ENCODE measurements at places on chromosomes 1 and 21. TPM values are rescaled to one million over a fixed set of nuclear protein-coding genes. Genes with fewer than 3 reads are reported as not detected.
A peak's percentile ranks its signal among the peaks of the same experiment; 100 is the strongest.

DNA sequence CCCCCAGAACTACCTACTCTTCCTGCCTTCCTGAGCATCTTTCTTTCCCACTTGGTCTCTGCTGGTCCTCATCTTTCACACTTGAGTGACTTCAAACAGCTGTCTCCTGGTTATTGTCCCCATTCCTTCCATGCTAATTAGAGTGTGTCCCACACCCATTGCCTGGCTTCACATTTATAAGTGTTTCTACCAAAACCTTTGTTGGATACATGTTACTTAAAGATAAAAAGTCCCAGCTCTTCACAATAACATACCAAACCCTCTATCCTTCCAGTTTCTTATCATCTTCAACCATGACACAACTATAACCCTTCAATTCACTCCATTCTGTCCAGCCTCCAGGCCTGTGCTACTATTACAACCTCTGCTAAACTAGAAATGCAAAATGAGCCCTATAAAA lies 41.0 kb downstream of the VCAM1 start:
- no peak for DNase-seq

- DNase-seq = no peak
These were observed 684 bp downstream of the IFI16 start for GRCh38 chr1:159010391-159010790.

DNA sequence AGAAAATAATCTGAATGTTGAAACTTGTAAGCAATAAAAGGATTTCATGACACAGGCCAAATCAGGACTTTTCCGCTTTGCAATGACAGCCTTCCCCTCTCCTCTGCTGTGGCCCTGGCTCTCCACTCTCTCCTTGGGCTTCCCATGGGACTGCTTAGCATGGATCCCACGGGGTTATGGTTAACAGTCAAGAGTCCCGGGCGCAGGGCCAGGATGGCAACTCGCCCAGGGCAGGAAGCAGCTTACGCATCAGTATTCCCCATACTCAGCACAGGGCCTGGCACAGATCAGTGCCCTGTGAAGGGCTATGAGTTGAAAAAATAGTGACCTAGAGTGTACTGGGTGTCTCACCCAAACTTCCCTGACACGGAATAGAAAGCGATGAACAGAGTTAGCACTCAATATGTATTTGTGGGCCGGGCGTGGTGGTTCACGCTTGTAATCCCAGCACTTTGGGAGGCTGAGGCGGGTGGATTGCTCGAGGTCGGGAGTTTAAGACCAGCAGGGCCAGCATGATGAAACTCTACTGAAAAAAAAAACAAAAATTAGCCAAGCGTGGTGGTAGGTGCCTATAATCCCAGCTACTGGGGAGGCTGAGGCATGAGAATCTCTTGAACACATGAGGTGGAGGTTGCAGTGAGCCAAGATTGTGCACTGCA lies 29.1 kb upstream of the GRHL3 start:
- peak; percentile 84 for DNase-seq

DNA sequence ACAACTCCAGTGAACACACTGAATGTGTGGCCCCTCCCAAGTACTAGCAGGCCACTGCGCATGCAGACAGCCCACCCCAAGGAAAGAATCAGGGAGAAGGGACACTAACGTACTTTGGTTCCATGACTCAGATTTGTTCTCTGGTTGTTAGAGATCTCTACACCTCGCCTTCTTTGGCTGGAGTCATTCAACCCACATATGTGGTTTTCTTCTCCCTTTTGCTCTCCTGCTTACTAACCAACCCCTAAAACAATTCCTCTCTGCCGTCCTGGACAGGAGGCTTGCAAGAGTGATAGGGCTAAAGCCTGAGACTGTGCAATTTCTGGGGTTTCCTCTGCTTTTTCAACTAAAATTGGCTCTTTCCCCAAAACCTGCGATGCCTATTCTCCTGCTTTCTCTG lies 5.7 kb upstream of the CD48 start:
- DNase-seq = no peak

DNA sequence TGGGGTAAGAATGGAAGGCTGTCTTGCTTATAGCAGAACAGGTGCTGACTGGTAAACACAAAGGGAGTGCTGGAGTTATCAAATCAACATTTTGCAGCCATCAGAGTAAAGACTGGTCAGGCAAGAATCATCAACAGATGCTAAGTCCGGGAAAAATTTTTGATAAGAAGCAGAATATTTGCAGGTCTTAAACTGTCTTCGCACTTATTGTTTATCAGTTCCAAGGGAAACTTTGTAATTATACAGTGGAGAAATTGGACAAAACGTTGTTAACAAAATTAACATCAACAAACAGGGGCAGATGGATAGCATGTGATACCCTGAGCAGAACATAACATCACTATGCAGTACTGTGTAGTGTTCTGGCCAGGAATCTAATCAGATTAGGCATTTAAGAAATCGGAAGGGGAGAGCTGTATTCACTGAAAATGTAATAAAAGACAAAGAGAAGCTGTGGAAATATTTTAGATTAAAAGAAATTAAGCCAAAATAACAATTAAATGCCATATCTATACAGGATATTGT lies 127.1 kb downstream of the DAB1 start:
- no peak for DNase-seq

GRCh38 chr1:184156521-184157393 lies 105.2 kb downstream of the TSEN15 start:
- no peak for DNase-seq

- no peak for DNase-seq
These were observed 11.2 kb upstream of the FGGY start for GRCh38 chr1:59285691-59286090.

The MAP1LC3C gene
- not detected for total RNA-seq

GRCh38 chr1:1237874-1238701 lies 6.1 kb downstream of the B3GALT6 start:
- peak; percentile 16 for DNase-seq

DNA sequence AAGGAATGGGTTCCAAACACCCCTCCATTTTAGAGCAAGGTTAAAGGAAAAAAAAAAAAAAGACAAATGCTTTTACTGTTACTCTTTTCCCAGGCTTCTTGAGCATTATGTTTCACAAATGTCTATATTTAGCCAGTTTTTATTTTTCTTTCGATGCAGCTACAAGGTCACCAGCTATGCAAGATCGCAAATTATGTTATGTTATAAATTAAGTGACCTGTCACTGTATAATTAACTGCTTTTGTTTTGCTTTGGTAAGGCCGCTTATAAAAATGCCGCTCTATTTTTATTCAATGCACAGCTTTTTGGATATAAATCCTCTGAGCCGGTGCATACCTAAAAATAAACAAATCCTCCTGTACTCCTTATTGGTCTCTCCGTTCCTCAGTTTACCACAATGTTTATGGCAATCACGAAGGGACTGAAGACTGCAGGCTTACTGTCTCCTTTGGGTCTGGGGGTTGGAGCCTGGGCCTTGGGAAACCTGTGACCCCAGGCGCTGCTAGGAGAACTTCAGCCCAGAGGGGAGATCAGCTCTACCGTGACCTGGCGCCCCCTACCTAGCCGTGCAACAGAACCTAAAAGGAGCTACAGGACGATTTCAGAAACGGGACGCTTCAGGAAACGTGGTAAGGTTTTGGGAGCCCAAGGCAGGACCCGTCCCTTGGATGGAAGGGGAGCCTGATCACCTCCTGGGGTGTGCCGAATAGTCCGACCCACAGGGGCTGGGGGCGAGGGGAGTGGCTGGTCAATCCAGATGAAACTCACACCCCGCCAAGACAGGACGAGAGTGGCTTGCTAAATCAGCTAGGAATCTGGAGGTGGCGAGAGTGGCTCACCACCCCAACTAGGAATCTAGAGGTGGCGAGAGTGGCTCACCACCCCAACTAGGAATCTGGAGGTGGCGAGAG lies 101.2 kb upstream of the CD55 start:
- DNase-seq = no peak

GRCh38 chr1:59078070-59078800 lies 218.7 kb upstream of the FGGY start:
- no peak for DNase-seq

The ETV3 gene
- 26.2 TPM for total RNA-seq

The RGS13 gene
- not detected for total RNA-seq

The LCE2A gene
- 0.71 TPM for total RNA-seq

DNA sequence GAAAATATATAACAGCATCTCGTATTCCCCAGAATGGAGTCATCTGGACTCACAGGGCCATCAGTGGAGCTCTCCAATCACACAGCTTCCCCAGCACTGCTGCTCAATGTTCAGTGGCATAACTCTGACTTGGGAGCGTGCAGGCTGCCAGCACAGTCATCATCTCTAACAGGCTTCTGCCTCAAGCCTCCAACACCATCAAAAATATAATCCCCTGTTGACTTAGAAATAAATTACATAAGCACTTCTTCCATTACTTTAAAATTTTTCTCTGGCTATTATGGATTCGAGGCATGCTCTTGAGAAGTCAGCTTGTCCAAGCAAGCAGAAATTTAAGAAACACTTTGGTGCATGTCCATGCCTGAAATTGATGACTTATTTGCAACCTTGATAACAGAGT lies 6.2 kb downstream of the DUSP23 start:
- peak; percentile 68 for DNase-seq

The CD164L2 gene
- 1.7 TPM for total RNA-seq

DNA sequence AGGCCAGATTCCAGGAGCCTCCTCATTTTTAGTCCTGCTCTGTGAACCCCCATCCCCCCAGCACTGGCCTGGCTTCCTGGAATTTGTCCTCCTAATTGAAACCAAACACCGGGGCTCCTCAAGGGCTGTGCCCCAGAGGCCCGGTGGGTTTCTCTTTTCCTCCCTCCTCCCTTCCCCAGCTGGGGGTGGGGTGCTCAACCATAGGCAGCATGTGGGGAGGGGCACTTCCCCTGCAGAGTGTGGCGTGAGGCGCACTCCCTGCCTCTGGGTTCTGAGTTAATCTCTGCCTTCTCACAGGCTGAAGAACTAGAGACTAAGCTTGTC lies 67.5 kb upstream of the ACOT11 start:
- no peak for DNase-seq

The PTAFR gene
- 6.7 TPM for total RNA-seq

The OR2T2 gene
- not detected for total RNA-seq

GRCh38 chr1:40382108-40382460 lies 8.6 kb downstream of the SMAP2 start:
- no peak for DNase-seq
